A172 (cell line): ENCODE measurements at places on chromosomes 5 and 9. TPM values are rescaled to one million over a fixed set of nuclear protein-coding genes. Genes with fewer than 3 reads are reported as not detected.

The PCDHB9 gene
- total RNA-seq: 11.1 and 11.2 TPM in 2 replicates

The SLC34A1 gene
- total RNA-seq: 0.05 TPM in 1 of 2 replicates, not detected in the other

The LIX1 gene
- not detected in 2 replicates for total RNA-seq

The SLC36A3 gene
- not detected in 2 replicates for total RNA-seq

The ITK gene
- 0.19 and 0.69 TPM in 2 replicates for total RNA-seq

The TLX3 gene
- total RNA-seq: not detected in 2 replicates

The EQTN gene
- total RNA-seq: not detected in 2 replicates

The INSL6 gene
- not detected in 2 replicates for total RNA-seq
